ENCODE measurements at places on chromosomes 1 and 21. TPM values are rescaled to one million over a fixed set of nuclear protein-coding genes. Genes with fewer than 3 reads are reported as not detected.

- H3K4me1 ChIP-seq: peaks cover 14% of the 10 kb centered on the region
- no peaks in the 10 kb centered on the region for H3K27me3 ChIP-seq
- H3K36me3 ChIP-seq: peaks cover 8% of the 10 kb centered on the region
Measured at GRCh38 chr1:167342846-167343245, 122.2 kb downstream of the POU2F1 start.

- H3K27me3 ChIP-seq: peaks cover 29% of the 10 kb centered on the region
- DNase-seq: no peak
- H3K36me3 ChIP-seq: no peaks in the 10 kb centered on the region
- peaks cover 13% of the 10 kb centered on the region for H3K4me1 ChIP-seq
- H3K27ac ChIP-seq: no peak overlapping the region
- H3K4me3 ChIP-seq: no peak overlapping the region
Measured at GRCh38 chr1:243944429-243945160, 94.6 kb upstream of the AKT3 start.

GRCh38 chr1:182877331-182877730 is 38.2 kb downstream of the DHX9 start:
- H3K27me3 ChIP-seq: no peaks in the 10 kb centered on the region
- peaks cover 21% of the 10 kb centered on the region for H3K4me1 ChIP-seq
- H3K4me3 ChIP-seq: no peak overlapping the region
- peak overlapping the region; percentile 57 for H3K27ac ChIP-seq
- DNase-seq: no peak

DNA sequence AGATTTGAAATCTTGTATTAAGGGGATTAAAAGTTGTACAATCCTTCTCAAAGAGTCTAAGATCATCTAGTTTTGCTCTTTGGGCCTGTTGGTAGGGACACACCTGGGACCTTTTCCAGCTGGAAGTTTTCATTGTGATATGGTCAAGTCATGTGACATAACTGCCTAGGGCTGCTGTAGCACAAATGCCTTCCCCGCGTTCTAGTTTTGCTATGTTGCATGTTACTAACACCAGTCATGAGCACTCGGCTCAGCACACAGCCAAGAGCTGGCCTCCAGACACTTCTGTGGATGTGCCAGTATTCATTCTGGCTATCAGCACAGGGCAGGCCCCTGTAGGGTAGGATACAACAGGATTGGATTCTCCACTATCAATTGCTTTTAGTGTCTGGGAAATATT is 14.6 kb upstream of the FLG2 start:
- H3K36me3 ChIP-seq: peaks cover 3% of the 10 kb centered on the region
- no peak overlapping the region for H3K4me3 ChIP-seq
- no peak for DNase-seq
- no peak overlapping the region for H3K27ac ChIP-seq
- H3K4me1 ChIP-seq: peaks cover 5% of the 10 kb centered on the region

- no peak for DNase-seq
- H3K4me1 ChIP-seq: peaks cover 5% of the 10 kb centered on the region
- no peaks in the 10 kb centered on the region for H3K36me3 ChIP-seq
- H3K27me3 ChIP-seq: no peaks in the 10 kb centered on the region
- H3K27ac ChIP-seq: no peak overlapping the region
- H3K4me3 ChIP-seq: no peak overlapping the region
Measured at GRCh38 chr1:199109160-199109559, 470.3 kb downstream of the PTPRC start.

GRCh38 chr1:241217516-241217915 is 139.5 kb downstream of the RGS7 start:
- H3K27ac ChIP-seq: no peak overlapping the region
- H3K36me3 ChIP-seq: no peaks in the 10 kb centered on the region
- DNase-seq: no peak

DNA sequence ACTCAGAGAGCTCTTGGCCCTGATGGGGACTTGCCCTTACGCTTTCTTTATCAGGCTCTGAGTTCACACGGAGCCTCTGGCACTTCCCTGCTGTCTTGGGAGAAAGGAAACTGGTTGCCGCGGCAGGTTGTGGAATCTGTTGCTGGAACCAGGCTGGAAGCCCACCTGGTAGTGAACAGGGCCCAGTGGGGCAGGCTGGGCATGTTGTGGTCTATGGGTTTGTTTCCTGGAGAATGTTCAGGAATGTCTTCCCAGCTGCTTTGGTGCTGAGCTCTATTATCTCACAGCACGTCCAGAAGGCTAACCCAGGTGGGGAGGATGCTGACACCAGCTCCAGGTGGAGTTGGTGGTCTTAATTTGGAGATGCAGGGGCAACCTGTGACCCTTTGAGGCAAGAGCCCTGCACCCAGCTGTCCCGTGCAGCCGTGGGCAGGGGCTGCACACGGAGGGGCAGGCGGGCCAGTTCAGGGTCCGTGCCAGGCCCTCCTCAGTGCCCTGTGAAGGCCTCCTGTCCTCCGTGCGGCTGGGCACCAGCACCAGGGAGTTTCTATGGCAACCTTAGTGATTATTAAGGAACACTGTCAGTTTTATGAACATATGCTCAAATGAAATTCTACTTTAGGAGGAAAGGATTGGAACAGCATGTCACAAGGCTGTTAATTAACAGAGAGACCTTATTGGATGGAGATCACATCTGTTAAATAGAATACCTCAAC is 33.3 kb upstream of the TDRD10 start:
- peak overlapping the region; percentile 93 for H3K27ac ChIP-seq
- DNase-seq: no peak
- H3K36me3 ChIP-seq: no peaks in the 10 kb centered on the region
- peaks cover 52% of the 10 kb centered on the region for H3K4me1 ChIP-seq
- H3K27me3 ChIP-seq: no peaks in the 10 kb centered on the region

- no peak overlapping the region for H3K27ac ChIP-seq
- no peak overlapping the region for H3K4me3 ChIP-seq
- H3K4me1 ChIP-seq: no peaks in the 10 kb centered on the region
Measured at GRCh38 chr1:168907786-168908348, 178.9 kb upstream of the DPT start.

DNA sequence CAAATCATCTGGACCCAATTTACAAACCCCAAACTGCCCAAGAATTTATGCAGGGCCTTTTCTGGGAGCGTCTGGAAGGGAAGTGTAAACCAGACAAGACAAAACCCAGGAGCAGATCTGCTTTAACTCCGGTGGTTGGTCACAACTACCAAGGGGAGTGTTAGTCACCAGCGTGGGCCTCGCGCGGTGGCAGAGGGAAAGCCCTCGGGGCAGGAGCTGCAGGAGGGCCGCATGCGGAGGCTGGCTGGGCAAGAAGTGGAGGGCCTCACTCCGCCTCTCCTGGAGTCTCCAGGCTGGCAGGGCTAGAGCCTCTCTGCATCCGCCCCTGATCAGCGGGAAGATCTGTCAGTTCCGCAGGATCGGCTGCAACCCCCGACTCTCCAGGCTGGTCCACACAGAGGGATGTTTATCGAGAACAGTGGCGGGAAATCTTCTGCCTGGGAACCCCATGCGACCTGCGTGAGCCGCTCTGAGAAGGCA is 2.0 kb downstream of the COL24A1 start:
- no peaks in the 10 kb centered on the region for H3K4me1 ChIP-seq
- peaks cover 26% of the 10 kb centered on the region for H3K27me3 ChIP-seq
- peak overlapping the region; percentile 10 for H3K4me3 ChIP-seq
- no peak overlapping the region for H3K27ac ChIP-seq
- no peaks in the 10 kb centered on the region for H3K36me3 ChIP-seq
- no peak for DNase-seq

DNA sequence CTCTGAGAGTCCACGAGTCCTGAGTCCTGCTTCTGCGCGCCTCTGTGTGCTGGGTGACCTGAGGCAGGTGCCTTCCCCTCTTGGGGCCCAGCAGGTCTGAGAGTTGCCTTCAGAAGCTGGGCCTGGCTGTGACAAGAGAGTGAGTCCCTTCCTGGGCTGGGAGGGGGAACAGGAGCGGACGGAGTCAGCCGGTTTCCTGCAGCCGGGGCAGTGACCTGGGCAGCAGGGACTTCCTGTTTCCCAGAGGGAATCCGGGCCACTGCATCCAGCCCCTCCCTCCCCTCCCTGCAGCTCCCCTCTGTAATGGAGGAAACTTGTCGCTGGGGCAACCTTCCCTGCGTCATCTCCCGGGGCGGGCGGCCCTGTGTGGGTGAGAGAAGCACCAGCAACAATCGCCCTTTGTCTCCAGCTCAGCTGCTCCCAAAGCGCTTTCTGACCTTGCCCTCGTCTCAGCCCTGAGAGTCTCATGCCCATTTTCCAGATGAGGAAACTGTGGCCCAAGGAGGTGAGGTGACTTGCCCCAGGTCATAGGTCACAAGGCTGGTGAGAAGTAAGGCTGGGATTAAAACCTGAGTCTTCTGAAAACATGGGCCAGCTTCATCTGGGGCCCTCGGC is 61.1 kb downstream of the SDC3 start:
- no peak overlapping the region for H3K4me3 ChIP-seq
- peaks cover 78% of the 10 kb centered on the region for H3K27me3 ChIP-seq
- peaks cover 4% of the 10 kb centered on the region for H3K4me1 ChIP-seq
- DNase-seq: no peak
- H3K27ac ChIP-seq: no peak overlapping the region

DNA sequence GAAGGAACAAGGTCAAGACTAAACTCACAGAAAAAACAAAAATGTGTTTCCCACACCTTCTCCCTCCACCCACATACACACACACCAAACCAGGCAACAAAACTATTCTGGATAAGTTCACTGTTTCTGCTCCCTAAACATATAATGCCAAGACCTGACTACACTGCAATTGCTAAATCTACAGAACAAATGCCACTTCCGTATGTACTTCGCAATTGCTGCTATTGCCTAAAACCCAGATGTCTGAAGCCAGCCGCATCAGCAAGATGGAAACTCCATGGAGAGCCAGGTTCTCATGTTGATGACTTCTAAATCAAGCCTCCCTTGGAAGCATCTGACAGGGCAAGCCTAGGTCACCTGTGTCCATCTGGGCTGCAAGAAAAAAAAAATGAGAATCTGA is 8.3 kb upstream of the AIM2 start:
- no peak for DNase-seq
- no peak overlapping the region for H3K27ac ChIP-seq
- H3K4me1 ChIP-seq: peaks cover 14% of the 10 kb centered on the region
- H3K27me3 ChIP-seq: peaks cover 4% of the 10 kb centered on the region
- no peak overlapping the region for H3K4me3 ChIP-seq
- no peaks in the 10 kb centered on the region for H3K36me3 ChIP-seq

GRCh38 chr1:206734499-206735142 is 36.0 kb upstream of the IL19 start:
- H3K27me3 ChIP-seq: no peaks in the 10 kb centered on the region
- peak; percentile 63 for DNase-seq
- H3K27ac ChIP-seq: peak overlapping the region; percentile 98
- H3K4me1 ChIP-seq: peaks cover 49% of the 10 kb centered on the region
- peaks cover 8% of the 10 kb centered on the region for H3K36me3 ChIP-seq

DNA sequence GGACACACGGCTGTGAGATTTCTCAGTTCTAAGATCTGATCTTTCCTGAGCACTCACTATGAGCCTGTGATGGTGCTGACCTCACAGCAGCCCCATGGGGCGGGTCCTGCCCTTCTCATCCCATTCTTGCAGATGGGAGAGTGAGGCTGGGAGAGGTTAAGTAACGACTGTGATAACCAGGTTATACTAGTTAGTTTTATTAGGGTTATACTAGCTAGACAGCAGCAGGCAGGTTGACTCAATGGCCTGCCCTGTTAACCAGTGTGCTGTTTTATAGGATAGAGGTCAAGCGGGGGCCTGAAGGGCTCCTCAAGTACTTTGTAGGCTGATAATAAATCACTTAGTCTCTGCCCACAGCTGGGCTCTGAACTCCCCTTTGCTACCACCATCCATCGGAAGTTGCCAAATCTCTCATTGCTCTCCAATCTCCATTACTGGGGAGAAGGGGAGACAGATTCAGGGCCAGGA is 4.8 kb downstream of the CNTN2 start:
- H3K4me1 ChIP-seq: peaks cover 2% of the 10 kb centered on the region
- no peak overlapping the region for H3K27ac ChIP-seq
- no peak for DNase-seq

GRCh38 chr1:172322219-172323061 is 98.0 kb upstream of the C1orf105 start:
- no peak overlapping the region for H3K4me3 ChIP-seq
- no peaks in the 10 kb centered on the region for H3K4me1 ChIP-seq
- H3K27me3 ChIP-seq: no peaks in the 10 kb centered on the region
- H3K27ac ChIP-seq: no peak overlapping the region
- H3K36me3 ChIP-seq: no peaks in the 10 kb centered on the region

- no peaks in the 10 kb centered on the region for H3K36me3 ChIP-seq
- no peak overlapping the region for H3K4me3 ChIP-seq
- peaks cover 32% of the 10 kb centered on the region for H3K27me3 ChIP-seq
- no peaks in the 10 kb centered on the region for H3K4me1 ChIP-seq
- no peak overlapping the region for H3K27ac ChIP-seq
Measured at GRCh38 chr1:213423041-213423440, 372.0 kb downstream of the RPS6KC1 start.

- no peaks in the 10 kb centered on the region for H3K36me3 ChIP-seq
- H3K27ac ChIP-seq: no peak overlapping the region
- H3K4me3 ChIP-seq: no peak overlapping the region
- DNase-seq: peak; percentile 32
- H3K27me3 ChIP-seq: peaks cover 11% of the 10 kb centered on the region
Measured at GRCh38 chr1:219416598-219417238, 196.2 kb downstream of the ZC3H11B start.

DNA sequence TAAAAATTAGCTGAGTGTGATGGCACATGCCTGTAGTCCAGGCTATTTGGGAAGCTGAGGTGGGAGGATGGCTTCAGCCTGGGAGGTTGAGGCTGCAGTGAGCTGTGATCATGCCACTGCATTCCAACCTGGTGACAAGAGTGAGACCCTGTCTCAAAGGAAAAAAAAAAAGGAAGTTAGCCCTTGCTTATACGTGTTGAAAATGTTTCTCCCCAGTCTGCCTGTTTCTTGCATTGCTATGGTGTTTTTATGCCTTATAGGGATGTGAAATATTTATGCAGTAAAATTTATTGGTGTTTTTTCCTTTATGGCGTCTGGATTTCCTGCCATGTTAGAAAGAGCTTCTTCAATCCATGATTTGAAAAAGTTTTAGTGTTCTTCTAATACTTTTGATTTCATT is 3.6 kb upstream of the RERE start:
- DNase-seq: no peak
- peaks cover 7% of the 10 kb centered on the region for H3K27me3 ChIP-seq
- H3K27ac ChIP-seq: no peak overlapping the region
- H3K4me1 ChIP-seq: peaks cover 13% of the 10 kb centered on the region
- no peak overlapping the region for H3K4me3 ChIP-seq

DNA sequence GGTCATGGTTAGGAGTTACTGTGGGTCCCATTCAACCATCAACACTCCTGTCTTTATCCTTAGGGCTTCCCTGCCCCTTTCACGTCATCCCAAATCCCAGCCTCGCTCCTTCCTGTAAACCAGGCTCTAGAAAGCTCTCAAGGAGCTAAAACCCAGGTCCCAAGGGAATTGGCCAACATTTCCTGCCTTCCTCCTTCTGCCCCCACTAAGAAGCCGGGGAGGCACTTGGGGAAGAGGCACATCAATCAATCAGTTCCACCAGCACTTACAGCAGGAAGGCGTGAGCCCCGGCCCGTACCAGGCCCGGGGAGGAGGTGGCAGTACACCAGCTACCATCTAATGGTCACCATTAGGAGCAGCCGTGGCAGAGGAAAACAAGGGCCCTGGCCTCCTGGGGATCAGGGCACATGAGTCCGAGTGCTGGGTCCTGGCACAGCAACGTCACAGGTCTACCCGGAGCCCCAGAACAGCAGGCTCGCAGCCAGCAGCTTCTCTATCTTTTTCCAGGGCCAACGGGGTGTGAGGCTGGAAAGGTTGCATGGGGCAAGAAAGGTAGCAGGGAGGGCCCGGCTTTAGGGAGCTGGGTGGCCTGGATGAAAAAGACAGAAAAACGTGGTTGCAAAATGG is 108.6 kb downstream of the CASZ1 start:
- peak overlapping the region; percentile 69 for H3K4me3 ChIP-seq
- no peak for DNase-seq
- peaks cover 18% of the 10 kb centered on the region for H3K4me1 ChIP-seq
- H3K27ac ChIP-seq: no peak overlapping the region

TP73 gene
- total RNA-seq: not detected

SDHC gene
- 64.4 TPM for total RNA-seq

LCE1A gene
- not detected for total RNA-seq

HCRTR1 gene
- not detected for total RNA-seq

RALGPS2 gene
- 6.8 TPM for total RNA-seq
